ENCODE measurements at places on chromosomes 16 and 17.

- no peak for DNase-seq
These were observed 133.2 kb upstream of the CHMP6 start for GRCh38 chr17:80858301-80859001.

- DNase-seq, result no peak
These were observed 117.6 kb upstream of the ZNF750 start for GRCh38 chr17:82957469-82957795.

- DNase-seq, result no peak
These were observed 37.2 kb downstream of the SIAH1 start for GRCh38 chr16:48347980-48348379.

DNA sequence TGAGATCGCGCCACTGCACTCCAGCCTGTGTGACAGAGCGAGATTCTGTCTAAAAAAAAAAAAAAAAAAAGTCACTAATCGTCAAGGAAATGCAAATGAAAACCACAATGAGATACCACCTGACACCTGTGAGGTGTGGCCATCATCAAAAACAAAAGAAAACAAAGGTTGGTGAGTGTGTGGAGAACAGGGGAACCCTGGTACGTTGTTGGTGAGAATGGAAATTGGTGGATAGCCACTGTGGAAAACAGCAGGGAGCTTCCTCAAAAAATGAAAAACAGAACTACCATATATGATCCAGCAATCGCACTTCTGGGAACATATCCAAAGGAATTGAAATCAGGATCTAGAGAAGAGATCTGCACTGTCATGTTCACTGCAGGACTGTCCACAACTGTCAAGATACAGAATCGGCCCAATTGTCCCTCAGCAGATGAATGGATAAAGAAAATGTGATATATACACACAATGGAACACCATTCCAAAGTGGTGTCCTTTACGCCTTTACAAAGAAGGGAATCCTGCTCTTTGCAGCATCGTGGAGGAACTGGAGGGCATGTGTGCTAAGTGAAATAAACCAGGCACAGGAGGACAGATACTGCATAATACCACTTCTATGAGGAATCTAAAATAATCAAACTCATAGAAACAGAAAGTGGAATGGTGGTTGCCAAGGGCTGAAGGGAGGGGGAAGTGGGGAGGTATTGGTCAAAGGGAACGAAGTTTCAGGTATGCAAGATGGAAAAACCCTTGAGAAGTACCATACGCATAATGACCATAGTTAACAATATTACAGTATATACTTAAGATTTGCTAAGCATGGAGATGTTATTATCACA is 63.5 kb upstream of the PLCG2 start:
- DNase-seq, result no peak

DNA sequence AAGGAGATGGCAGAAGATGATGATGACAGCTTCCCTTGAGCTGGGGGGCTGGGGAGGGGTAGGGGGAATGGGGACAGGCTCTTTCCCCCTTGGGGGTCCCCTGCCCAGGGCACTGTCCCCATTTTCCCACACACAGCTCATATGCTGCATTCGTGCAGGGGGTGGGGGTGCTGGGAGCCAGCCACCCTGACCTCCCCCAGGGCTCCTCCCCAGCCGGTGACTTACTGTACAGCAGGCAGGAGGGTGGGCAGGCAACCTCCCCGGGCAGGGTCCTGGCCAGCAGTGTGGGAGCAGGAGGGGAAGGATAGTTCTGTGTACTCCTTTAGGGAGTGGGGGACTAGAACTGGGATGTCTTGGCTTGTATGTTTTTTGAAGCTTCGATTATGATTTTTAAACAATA is 16.9 kb downstream of the PSMD3 start:
- no peak for DNase-seq

- no peak for DNase-seq
These were observed 15.0 kb upstream of the HEATR3 start for GRCh38 chr16:50050802-50051201.

DNA sequence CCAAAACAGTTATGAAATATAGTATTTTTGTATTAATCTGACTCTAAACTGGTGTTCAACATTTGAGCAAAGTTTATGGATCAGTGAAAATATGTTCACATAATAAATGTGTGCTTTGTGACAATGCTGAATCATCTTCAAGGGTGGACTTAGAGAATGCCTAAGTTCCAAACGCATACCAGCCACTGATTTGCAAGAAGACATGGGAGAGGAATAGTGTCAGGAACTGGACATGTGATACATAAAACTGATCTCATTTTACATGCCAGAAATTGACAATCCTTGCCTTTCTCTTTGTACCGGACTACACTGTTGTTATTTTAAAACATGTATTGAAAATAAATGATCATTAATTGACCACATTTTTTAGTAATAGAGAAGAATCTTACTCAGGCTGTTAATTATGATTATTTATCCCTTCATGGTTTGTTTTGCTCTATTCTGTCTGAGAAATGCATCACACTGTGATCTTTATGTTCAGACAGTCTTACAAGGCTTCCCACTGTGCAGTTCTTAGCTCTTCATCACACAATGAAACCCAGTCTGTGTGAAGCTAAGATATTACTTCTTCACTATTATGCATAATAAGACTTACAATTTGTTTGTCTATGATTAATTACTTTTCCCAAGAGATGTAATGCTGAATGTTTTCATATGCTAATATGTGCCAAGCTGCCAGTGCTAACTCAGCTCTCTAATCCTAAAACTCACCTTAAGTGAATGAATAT is 1180.6 kb upstream of the CDH8 start:
- DNase-seq, result no peak

DNA sequence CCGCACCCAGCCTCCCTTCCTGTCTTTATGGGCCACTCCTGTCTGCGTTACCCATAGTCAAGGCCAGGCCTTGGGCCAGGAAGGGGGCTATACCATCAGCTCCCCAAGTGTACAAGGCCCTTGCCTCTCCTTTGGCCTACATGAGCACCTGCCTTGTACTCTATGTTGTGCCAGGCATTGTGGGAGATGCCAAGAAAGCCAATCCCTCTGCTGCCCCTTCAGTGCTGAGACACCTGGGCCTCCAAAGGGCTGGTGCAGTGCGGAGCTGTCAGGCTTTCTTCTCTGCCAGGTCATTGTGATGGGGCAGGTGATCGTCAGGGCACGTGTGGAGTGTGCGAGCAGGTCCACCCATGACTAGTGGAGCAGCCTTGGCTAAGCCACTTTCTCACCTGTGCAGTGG is 59.9 kb downstream of the MPRIP start:
- DNase-seq, result no peak

- DNase-seq, result no peak
These were observed 14.6 kb downstream of the ODF4 start for GRCh38 chr17:8354236-8354635.

DNA sequence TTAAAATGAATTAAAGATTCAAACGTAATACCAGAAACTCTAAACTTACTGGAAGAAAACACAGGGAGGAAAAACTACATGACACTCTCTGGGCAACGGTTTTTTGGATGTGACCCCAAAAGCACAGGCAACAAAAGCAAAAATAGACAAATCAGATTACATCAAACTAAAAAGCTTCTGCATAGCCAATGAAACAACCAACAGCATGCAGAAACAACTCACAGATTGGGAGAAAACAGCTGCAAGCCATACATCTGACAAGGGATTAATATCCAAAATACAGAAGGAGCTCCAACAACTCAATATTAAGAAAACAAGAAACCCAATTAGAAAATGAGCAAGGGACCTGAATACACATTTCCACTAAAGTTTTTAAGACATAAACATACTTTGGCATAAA is 69.2 kb upstream of the ALOX12 start:
- DNase-seq, result no peak

GRCh38 chr17:17345686-17346427 is 42.7 kb downstream of the NT5M start:
- DNase-seq, result no peak

DNA sequence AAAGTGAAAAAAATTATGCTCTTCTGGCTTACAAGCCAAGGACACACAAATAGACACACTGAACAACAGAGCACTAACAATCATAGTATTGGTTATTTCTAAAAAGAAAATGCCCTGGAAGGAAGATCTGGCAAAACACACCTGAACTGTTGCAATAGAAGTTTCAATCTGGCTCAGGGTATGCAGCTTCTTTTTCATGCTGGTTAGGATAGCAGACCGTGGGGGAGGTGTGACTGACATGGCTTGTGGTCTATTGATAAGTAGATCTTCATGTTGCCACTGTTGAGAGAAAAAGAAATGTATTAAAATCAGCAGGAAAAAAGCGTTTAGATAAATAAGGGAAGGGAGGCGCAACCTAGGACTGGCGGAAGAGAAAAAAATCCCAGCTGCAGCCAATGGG is 26.5 kb upstream of the ARL6IP1 start:
- DNase-seq, result no peak

- DNase-seq, result no peak
These were observed 8.0 kb downstream of the TBC1D24 start for GRCh38 chr16:2482708-2483534.

- no peak for DNase-seq
These were observed 449 bp upstream of the MRPL58 start for GRCh38 chr17:75012096-75012345.

DNA sequence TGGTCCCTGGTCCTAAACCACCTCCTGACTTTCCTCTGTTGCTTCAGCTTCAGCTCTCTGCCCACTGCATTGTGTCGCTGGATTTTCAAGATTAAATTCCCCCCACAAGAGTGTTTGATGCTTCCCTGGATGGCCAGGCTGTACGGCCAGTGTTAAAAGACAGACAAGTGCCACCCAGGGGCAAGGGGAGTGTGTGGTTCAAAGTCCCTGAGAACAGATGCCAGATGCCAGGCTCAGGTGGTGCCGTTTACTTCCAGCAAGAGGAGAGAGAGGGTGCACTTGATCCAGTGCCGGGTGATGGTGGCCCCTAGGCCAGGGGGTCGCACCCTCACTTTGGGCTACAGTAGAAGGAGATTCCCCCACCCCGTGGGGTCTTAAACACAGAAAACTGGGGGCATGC is 109.2 kb downstream of the RPTOR start:
- DNase-seq, result no peak

Data from stimulated activated CD8-positive, alpha-beta memory T cell treated with anti-CD3 and anti-CD28 coated beads, Interleukin-12 subunit alpha, Interleukin-12 subunit beta, amount 100 ng/mL, for 4 hours (primary cell).